CD8-positive, alpha-beta memory T cell (primary cell): ENCODE measurements at places on chromosomes 12 and 14. TPM values are rescaled to one million over a fixed set of nuclear protein-coding genes. Genes with fewer than 3 reads are reported as not detected.

The ALDH1L2 gene
- 0.69 TPM for total RNA-seq

The KRT81 gene
- not detected for total RNA-seq

The FOXG1 gene
- total RNA-seq, result not detected

The GPR162 gene
- total RNA-seq, result not detected

The RHOJ gene
- not detected for total RNA-seq

The MYL2 gene
- not detected for total RNA-seq

The DBX2 gene
- not detected for total RNA-seq

The SYNE2 gene
- total RNA-seq, result 45.6 TPM

The A2M gene
- 1.4 TPM for total RNA-seq

The LRTM2 gene
- total RNA-seq, result not detected

The CHST11 gene
- 51.5 TPM for total RNA-seq

The NXPH4 gene
- total RNA-seq, result 0.22 TPM

The ATP2B1 gene
- total RNA-seq, result 32.8 TPM

The KLRC3 gene
- total RNA-seq, result 3.0 TPM

The LMNTD1 gene
- total RNA-seq, result not detected

The SMCO2 gene
- not detected for total RNA-seq

The TPPP2 gene
- not detected for total RNA-seq

The KLRD1 gene
- total RNA-seq, result 65.4 TPM

The SERPINA10 gene
- total RNA-seq, result not detected

The GRIN2B gene
- not detected for total RNA-seq

The TAS2R50 gene
- total RNA-seq, result 0.22 TPM

The SPRYD4 gene
- 3.7 TPM for total RNA-seq

The ANKRD33 gene
- total RNA-seq, result not detected

The TAS2R20 gene
- total RNA-seq, result 0.46 TPM

The SIRT4 gene
- total RNA-seq, result 1.8 TPM

The SYT10 gene
- not detected for total RNA-seq

The ZDHHC22 gene
- not detected for total RNA-seq

The PLD4 gene
- total RNA-seq, result 0.04 TPM

The CLEC7A gene
- total RNA-seq, result 0.62 TPM

The KRT86 gene
- not detected for total RNA-seq

The RAN gene
- total RNA-seq, result 2,623 TPM

The CLEC9A gene
- total RNA-seq, result not detected

The PTCSC3 gene
- total RNA-seq, result not detected

The KRT75 gene
- total RNA-seq, result not detected

The NUMB gene
- 36.5 TPM for total RNA-seq

The TSPAN19 gene
- not detected for total RNA-seq

The DNM1L gene
- total RNA-seq, result 68.0 TPM

The EPYC gene
- total RNA-seq, result not detected

The GLT8D2 gene
- 0.11 TPM for total RNA-seq

The MUCL1 gene
- total RNA-seq, result not detected

The OVCH1 gene
- total RNA-seq, result not detected

The DTX1 gene
- total RNA-seq, result 2.2 TPM

The HCAR3 gene
- not detected for total RNA-seq

The IQSEC3 gene
- 0.53 TPM for total RNA-seq

The ARID2 gene
- total RNA-seq, result 26.7 TPM

The RDH5 gene
- 8.1 TPM for total RNA-seq

The DIO2 gene
- not detected for total RNA-seq
